ENCODE measurements at places on chromosomes 3 and 15.

GRCh38 chr15:90358124-90359033 lies 6.3 kb downstream of the ZNF774 start:
- peak; percentile 65 for DNase-seq

DNA sequence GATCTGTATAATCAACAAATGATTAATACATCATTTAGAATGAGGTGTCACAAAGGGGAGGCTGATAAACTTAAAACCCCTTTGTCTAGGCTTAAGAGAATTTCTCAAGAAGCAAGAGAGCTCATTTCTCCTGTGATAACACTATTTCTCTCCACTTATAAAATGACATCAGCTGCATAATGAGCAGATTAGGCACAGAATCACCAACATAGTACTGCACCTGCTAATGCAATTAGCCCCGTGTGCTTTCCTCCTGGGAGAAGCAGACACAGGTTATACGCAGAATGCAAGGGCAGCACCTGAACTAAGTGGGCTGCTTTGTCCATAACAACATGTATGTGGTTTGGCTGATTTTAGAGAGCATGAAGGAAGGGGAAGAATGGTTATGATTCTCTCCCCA lies 515.3 kb upstream of the CFAP20DC start:
- no peak for DNase-seq

GRCh38 chr15:63189941-63190768 lies 749 bp downstream of the RAB8B start:
- DNase-seq, result peak; percentile 62

DNA sequence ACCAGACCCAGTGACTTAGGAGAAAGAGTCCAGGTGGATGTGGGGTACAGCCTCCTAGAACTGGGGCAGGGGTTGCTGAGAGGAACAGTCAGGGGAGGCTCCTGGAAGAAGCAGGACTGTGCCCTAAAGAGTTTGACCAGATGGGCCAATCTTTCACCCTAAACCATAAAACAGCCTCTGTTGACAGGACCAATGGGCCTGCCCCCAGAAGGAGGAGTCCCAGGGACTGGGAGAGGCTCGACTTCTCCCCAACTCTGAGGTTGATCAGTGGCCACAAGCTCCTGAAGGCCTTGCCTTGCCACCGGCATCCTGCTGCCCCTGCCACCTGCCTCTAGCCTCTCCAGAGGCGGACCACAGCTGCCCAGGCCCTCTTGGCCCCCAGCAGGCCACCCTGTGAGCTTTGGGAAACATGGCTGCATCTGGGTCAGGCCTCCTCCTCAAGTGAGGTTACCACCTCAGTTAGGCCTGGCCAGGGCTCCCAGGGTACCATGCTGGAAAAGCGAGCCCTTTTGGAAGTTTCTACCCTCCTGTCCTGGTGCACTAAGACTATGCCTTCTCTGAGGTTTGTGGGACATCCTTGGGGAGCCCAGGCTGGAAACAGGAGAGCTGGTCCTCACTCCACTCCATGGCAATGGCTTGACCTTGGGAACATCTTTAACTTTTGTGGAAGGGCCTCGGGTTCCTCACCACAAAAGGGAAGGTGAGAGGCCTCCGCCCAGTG lies 2.8 kb downstream of the VIPR1 start:
- DNase-seq, result no peak

GRCh38 chr3:195450731-195451229 lies 8.0 kb upstream of the ACAP2 start:
- DNase-seq, result peak; percentile 89

GRCh38 chr3:141331377-141332318 lies 36.7 kb upstream of the ZBTB38 start:
- peak; percentile 93 for DNase-seq

DNA sequence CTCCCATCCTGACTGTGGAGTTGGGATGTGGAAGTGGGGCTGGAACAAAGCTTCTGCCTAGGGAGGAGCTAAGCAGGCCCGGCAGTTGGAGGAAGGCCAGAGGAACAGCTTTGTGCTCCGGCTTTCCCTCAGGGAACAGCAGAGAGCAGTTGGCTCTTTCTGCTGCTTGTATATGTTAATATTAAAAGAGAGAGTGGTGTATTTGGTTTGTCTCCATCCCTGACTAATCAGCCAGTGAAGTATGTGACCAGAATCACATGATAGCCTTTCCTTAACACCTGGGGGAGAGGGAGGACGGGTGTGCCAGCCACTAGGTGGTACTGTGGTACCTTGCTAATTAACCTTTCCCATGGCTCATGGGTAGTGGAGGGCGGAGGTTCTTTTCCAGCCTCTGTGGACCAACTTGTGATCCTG lies 10.0 kb downstream of the EIF2B5 start:
- peak; percentile 51 for DNase-seq

DNA sequence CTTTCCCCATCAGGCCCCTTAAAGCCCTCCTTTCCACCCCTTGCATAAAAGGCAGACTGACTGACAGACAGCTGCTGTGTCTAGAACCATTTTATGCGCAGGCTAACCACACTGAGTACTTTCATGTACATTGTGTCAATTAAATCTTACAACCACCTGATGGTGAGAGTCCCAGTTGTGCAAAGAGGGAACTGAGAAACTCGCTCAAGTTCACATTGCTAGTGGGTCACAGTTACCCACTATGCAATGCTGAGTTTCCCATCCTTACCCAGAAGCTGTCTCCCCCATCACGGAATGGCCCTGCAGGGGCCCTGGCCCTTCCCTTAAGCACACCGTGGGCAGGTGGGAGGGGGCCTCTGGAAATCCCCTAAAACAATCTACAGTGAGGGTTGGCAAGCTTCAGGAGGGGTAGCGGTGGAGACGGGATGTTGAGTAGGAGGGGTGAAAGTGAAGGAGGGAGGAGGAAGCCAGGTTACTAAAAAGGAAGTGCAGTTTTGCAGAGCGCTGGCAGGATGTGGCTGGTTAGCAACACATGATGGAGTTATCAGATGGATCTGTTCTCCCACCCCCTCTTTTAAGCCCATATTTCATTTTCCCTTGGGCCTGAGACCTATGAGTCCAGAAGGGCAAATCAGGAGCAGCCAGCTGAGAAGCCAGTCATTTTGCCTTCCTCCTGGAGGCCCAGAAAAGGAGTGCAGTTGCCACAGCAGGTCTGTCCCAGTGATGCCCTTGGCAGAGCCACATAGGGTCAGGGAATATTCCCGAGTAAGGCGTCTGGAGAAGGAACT lies 30.0 kb downstream of the STARD5 start:
- DNase-seq, result peak; percentile 57

DNA sequence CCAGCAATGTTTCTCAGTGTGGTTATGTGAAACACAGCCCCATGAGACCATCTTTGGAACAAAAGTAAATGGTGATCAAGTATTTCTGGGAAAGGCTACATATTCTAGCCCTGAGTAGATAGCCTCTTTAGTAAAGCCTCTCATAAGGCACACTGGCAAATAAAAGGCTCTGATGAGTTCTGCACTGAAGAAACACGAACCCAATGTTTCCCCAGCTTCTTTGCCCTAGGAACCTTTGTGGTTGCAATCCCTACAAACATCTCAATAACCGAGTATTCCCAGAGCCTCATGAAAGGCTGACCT lies 41.8 kb downstream of the RAB6B start:
- no peak for DNase-seq

GRCh38 chr15:86193716-86194380 lies 114.2 kb downstream of the AGBL1 start:
- no peak for DNase-seq

GRCh38 chr15:62277816-62278394 lies 112.8 kb upstream of the C2CD4B start:
- DNase-seq, result no peak

- no peak for DNase-seq
Observed at GRCh38 chr3:65884071-65884470, 154.6 kb downstream of the MAGI1 start.

DNA sequence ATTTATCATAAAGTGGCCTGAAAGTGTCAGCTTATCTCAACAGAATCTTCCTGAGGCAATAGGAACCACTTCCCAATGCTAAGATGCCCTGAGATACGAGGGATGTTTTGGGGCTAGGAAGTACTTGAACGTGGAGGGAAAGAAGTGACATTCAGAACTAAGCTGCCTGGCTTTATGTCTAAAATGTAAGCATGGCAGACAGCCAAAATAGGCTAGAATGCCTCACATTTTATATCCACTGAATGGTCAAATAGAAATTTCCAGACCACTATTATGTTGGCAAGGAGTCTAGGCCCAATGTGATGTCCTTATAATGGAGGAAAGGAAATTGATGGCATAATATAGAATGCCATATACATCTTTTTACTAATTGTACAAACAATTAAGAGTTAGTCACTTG lies 154.9 kb downstream of the PEX5L start:
- no peak for DNase-seq

DNA sequence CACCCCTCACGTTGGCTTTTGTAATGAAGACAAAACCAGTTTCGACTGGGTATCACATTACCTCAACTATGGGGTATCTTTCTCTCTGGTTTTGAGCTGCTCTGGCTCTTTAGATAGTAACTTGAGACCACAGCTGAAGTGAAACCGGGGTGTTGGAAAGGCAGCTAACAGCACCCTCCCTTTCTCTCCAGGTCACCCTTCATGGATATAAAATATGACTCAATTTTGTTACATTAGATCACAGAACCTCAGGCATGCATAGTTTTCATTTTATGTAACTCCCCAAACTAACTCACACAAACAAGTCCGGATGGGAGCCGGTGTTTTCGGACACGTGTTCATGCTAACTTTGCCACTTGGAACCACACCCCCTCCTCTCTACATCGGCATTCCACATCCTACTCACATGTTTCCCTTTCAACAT lies 90.7 kb downstream of the NR2F2 start:
- no peak for DNase-seq

DNA sequence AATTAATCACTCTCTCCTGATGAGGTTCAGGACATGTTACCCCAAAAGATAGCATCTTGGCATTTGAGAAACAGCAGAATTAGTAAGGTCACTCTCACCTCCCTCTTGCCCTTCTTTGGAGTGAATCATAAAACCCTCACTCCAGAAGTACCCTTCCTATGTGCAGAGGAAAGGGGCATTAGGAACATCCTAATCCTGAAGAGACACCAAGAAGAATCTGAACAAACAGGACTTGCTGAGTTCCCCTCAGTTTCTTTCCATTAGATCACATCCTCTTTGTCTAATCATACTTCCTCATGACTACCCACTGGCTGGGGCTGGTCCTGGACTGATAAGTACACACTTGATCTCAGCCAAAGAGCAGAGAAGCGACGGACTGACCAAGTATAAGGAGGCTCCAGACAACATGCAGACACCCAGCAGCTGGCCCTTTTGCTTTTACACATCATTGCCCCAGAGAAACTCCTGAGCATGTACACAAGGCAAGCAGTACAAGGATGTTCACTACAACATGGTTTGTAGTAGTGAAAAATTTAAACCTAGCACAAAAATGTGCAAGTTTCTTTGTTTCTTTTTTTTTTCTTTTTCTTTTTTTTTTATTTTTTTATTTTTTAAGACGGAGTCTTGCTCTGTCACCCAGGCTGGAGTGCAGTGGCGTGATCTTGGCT lies 15.0 kb upstream of the TM6SF1 start:
- DNase-seq, result peak; percentile 82

- no peak for DNase-seq
Observed at GRCh38 chr3:144358191-144358590, 386.6 kb downstream of the DIPK2A start.

GRCh38 chr3:150292891-150293290 lies 115.2 kb upstream of the TSC22D2 start:
- no peak for DNase-seq

GRCh38 chr3:41169023-41169422 lies 30.3 kb upstream of the CTNNB1 start:
- no peak for DNase-seq

DNA sequence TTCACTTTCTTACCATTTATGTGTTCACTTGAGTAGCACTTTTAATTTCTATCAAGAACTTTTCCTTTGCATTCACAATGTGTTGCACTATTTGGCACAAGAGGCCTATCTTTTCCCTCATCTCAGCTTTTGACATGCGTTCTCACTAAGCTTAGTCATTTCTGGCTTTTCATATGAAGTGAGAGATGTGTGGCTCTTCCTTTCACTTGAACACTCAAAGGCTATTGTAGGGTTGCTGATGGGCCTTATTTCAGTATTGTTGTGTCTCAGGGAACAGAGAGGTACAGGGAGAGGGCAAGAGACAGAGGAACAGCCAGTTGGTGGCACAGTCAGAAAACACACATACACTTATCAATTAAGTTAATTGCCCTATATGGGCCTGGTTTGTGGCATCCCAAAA lies 127.4 kb upstream of the MLF1 start:
- DNase-seq, result no peak

DNA sequence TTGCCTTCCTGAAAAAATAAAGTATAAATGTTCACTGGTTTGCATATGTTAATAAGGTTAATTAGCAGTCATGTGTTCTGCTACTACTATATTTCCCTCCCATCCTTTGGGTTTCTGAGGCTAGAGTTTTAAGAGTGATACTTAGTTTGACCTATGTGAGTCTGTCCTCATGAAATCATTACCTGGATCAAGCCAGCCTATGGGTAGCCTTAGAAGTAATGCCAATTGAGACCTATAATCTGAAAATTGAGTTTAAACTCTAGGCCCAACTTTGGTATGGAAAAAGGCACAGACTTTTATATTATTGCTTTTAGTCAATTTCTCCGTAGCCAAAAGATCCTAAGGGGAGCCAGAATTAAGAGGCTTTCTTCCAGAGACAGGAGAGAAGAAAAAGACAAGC lies 18.4 kb upstream of the SOX2 start:
- DNase-seq, result no peak

- DNase-seq, result peak; percentile 97
Observed at GRCh38 chr3:72977060-72977808, 19.4 kb upstream of the PPP4R2 start.

DNA sequence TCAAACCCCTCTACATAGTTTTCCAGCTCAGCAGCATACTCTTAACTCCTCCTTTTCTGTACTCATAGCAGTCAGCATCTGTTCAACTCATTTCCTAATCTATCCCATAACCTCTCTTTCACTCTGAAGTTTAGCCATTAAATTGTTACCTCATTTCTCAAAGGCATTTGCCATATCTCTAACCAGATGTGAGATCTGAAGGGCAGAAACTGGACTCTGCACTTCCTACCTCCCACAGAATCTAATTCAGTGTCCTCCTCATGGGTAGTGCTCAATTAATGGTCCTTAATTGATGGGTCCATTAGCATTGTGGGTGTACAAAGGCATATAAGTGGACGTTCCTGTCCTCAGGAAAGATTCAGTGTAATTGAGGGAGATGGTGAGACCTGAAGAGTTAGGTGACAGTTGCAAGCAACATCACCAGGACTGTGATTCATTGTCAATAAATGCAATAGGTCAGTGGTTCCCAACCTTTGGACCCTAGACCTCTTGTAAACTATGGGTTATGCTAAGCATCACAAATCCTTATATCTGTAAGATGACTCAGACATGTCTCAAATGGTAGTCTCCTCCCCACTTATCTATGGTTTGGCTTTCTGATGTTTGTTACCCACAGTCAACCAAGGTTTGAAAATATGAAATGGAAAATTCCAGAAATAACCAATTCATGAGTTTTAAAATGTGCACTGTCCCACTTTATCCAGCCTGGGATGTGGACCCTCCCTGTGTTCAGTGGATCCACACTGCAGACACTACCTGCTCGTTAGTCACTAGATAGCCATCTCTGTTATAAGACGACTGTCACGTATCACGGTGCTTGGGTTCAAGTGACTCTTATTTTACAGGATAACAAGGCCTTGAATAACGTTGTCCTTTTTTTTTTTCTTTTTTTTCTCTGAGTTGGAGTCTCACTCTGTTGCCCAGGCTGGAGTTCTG lies 25.0 kb upstream of the UACA start:
- no peak for DNase-seq

- no peak for DNase-seq
Observed at GRCh38 chr3:112689385-112689784, 48.4 kb upstream of the CCDC80 start.

GRCh38 chr3:65952842-65953241 lies 85.9 kb downstream of the MAGI1 start:
- no peak for DNase-seq

GRCh38 chr3:8210882-8211341 lies 290.7 kb upstream of the LMCD1 start:
- DNase-seq, result no peak

Data from suppressor macrophage treated with lipopolysaccharide for 1 hour (primary cell).